ENCODE measurements at places on chromosomes 5 and 9.

DNA sequence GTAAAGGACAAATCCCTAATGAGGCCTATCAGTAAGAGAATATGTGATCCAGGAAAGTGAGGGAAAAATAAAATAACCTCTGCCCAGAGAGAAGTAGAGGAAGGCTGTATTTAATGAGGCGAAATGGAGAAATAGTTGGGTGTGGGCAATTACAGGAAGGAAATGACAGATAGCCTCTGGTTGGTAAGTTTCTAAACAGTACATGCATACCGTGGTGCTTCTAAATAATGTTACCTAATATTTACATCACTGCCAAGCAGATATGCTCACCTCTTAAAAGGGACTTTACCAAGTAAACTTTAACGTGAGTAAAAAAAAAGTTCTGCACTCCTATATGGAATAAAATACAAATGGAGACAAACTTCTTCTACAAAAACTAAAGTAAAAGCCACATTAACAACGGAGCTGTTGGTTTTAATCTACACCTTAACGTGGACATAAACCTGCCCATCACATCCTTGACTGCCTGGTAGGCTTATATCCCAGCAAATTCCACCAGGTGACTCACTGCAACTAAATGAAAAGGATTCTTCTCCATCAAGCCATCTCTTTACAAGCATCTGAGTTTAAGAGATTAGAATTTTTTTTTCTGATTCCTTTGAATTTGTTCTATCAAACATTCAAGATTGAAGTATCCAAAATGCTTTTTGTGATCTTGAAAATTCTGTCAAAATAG is 12.4 kb downstream of the NFIL3 start:
- no peak for DNase-seq

- DNase-seq = no peak
Measured at GRCh38 chr5:80269991-80270438, 14.2 kb upstream of the SERINC5 start.

DNA sequence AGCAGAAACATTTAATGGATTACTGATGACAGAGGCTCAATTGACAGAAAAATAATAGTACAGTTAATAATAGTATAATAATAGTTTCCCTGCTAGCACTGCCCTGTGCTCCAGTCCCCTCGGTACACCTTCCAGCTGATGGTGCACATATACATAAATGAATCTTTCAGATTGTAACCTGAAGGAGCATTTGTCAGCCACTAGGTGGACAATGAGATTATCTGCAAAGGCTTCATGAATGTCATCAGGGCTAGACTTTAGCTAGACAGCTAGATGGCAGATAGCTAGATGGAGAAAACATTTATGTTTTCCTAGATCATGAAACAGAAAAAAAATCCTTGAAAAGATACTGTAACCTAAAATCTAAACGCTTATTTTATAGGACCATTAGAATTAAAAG is 304.4 kb upstream of the SMC2 start:
- DNase-seq = no peak

DNA sequence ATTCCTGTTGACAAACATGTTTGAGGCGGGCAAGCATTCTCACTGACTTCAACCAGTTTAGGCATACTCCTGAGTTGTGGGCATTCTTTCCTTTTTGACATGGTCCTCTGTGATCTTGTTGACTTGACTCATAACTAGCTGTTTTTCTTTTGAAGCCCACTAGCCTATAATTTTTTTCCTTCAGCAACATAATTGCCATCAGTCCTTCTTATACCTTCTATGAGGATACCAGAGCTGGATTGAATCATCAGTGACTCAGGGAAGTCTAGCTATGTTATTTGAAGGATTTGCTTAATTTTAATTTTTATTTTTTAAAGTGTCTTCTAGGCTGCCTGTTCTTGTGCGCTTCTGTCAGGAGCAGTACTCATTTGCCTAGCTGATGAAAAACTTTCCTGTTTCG is 259.5 kb downstream of the NR3C1 start:
- peak; percentile 69 for DNase-seq

- no peak for DNase-seq
Measured at GRCh38 chr5:67857502-67857901, 358.1 kb upstream of the PIK3R1 start.

DNA sequence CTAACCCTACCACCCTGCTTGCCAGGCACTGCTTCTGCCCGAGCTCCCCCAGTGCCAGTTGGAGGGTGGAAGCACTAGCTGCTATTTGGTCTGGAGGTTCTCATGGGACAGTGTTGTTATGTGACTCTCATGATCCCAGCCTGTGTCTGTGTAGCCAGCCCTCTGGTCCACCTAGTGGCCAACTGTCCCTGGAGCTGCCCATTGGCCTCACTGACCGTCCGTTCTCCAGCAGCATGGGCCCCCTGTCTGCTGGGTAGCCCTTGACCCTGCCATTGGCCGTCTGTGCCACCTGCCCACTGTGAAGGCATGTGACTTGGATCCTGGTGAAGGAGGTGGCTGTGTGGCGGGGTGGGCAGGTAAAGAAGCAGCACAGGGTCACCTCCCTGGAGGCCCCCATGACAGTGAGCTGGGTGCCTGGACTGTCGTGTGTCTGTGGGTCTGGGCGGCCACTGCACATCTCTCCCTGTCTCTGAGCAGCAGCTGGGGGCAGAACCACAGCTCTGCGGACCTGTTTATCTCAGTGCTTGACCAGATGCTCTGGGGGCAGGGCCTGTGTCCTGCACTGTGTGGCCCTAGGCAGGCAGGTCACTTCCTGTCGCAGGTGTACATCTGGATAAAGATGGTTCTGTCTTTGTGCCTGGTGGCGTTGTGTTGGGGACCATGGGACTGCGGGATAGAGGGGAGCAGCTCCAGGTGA is 11.4 kb downstream of the PHF2 start:
- no peak for DNase-seq

DNA sequence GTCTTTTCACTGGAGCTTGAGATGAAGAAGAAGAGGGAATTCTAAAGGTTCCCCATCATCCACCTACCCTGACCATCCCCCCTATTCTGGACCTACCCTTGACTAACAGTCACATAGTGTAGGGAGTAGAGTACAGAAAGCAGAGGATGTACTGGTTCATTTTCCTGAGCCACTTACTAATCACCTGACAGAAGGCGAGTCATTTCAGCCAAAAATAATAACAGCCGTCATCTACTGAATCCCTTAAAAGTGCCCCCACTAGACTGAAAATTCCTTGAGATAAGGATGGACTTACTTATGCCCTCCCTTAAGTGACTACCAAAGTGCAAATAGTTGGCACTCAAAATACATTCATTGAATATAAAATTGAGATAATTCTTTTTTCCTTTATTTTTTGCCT is 112.2 kb downstream of the FOXD1 start:
- DNase-seq = peak; percentile 59

DNA sequence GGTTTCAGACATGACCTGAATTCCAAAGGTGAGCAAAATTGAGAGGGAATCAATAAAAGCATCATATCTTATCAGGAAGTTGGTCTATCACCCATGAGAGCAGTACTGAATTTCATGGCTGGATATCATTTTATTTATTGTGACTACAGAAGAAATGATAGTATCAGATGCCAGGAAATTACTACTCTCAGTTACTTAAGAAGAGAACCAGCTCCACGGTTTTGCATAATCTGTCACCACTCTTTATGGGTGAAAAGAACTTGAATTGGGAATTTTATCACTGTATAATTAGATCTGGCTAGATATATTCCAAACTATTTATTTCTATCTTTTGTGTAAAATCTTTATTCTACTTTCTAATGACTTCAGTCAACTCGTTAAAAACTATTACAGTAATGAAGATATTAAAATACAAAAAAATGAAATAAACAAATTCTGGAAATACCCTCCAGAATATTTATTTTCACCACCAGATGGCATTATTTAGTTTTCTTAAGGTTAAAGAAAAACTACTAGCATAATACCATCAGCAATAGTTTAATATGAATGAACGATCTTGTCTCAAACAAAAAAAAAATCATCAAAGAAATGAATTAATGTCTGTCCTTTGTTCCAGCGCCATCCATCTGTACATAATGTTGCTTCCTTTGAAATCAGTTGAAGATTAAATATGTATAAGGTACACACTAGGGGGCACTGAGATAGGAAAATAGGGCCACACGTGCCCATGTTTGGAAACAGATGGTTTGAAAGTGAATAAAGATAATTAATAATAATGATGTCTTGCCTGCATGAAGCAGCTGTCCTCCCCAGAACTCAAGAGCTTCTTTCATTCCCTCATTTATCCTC is 84.7 kb upstream of the SLCO6A1 start:
- DNase-seq = peak; percentile 2

DNA sequence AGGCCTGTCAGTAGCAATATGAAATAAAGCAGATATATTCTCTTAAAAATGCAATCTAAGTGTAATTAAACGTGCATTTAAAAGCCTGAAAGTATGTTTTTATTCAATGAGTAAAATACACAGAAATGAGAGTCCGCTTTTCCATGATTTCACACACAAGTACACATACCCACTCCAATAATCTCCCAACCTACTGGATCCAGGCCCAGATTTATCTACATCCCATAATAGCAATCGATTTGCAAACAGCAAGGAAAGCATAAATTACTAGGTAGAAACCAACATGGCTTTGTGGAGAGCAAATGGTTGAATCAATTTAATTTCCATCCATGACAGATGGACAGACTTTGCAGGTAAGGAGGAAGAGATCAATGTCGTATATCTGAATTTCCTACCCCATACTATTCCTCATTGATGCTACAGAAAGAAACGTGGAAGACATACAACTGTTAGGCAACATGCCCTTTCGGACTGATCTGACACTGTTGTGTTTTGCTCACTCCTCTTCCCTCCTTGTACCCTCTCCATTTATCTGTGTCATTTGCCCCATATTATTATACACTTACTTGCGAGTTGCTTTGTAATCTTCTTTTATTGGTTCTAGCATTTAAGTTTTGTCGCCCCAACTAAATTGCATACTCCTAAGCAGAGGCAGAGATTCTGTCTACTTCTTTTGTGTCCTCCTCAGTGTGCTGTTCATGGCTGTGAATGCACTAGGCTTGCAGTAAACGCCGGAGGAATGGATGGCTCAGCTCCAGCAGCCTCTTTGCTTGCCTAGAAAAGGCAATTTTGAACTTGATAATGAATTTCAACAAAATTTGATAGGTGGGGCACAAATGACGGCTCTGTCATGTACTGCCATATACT is 133.6 kb downstream of the NFIB start:
- DNase-seq = no peak

- DNase-seq = no peak
Measured at GRCh38 chr5:1431896-1432295, 13.3 kb downstream of the SLC6A3 start.

GRCh38 chr9:106758911-106759310 is 104.1 kb upstream of the ZNF462 start:
- peak; percentile 32 for DNase-seq

DNA sequence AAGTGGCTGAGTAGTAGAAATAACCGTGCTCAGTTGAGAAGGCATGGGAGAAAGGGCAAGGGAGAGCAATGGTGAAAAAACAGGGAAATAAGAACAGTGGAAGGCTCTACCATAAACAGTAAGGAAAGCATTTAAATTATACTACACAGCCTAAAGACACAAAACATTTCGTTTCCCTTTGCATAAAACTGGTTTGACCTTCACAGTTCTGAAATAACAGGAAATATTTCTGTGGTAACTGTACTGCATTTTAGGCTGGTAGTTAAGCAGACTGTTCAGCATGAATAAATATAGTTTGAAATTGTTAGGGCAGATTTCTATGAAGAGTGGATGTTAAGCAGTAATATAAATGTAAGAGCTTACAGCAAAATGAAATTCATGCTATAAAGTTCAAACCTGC is 147.5 kb downstream of the CSNK1G3 start:
- no peak for DNase-seq

DNA sequence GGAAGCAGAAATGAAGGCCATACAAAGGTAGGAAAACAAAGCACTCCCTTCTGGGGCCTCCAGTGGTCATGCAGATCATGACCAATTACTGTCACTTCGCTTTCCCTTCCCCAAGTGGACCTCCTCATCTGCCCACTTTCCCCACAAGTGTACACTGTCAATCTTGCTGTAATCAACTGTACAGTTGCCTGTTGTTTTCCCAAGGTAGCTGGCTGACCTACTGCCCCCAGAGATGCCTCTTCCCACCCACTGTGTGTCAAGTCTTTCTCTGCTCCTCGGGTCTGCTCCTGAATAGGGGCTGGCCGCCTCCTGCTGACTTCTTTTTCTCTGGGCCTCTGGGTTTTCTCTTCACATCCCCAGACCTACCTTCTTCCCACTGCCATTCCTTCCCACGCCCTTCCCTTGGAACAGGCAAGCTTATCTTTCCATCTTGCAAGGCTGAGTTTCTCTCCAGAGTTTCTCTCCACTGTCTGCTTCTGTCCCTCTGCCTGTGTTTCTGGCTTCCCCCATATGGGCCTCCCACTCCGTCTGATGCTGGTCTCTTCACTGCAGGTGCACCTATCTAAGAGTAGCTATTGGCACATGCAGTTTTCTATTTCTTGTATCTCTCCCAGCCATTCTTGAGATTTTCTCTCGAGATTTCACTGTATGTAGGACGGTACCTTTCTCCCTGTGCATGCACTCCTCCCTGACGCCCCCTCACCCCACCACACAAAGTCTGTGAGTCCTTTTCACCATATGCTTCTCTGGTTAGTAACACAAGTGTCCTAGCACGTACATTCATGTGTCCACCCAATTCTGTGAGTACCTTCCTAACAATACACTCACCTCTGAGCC is 2.4 kb downstream of the ELL2 start:
- peak; percentile 5 for DNase-seq

DNA sequence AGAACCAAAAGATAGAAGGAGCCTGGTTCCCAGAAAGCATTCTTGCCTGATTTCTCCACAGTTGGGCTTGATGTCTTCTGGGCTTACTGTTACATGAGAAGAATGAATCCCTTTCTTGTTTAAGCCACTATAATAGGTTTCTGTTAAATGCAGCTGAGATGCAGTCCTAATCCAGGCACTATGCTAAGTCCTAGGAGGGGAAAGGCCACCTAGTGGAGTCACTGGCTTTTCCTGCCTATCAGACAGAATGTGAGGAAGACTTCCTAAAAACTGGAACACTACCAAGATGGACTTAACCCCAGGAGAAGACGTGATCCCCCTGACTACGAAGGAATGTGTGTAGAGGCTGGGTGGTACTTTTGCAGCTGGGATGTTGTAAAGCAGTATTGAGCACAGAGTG is 34.3 kb upstream of the FSD1L start:
- DNase-seq = peak; percentile 30

DNA sequence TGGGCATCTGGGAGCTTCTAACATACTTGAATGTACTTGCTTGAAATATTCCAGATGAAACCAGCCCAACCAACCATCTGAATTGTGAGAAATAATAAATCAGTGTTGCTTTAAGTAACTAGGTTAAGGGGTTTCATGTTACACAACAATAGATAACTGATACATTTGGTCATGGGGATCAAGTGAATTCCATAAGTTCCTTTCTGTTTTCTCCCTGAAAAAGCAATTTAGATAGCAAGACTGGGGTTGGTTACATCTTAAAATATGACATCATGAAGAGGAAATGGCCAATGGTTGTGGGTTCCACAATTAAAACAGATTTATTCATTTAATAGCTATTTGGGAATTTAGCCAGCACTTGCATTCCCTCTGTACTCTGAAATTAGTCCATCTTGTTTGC is 559.7 kb downstream of the TLR4 start:
- DNase-seq = no peak

- no peak for DNase-seq
Measured at GRCh38 chr5:126846744-126847455, 70.0 kb downstream of the LMNB1 start.
